ENCODE measurements at places on chromosomes 6 and 20. TPM values are rescaled to one million over a fixed set of nuclear protein-coding genes. Genes with fewer than 3 reads are reported as not detected.

The TRIM10 gene
- total RNA-seq = 2.1 TPM

The IRF4 gene
- total RNA-seq = 3.1 TPM

The CFAP61 gene
- 1.0 TPM for total RNA-seq

The IL17F gene
- not detected for total RNA-seq

The VGLL2 gene
- total RNA-seq = 17.7 TPM

The EIF6 gene
- total RNA-seq = 74.1 TPM

The ADAM33 gene
- total RNA-seq = 30.8 TPM

The PDE7B gene
- total RNA-seq = 13.6 TPM

The NINL gene
- total RNA-seq = 5.7 TPM

The STMND1 gene
- not detected for total RNA-seq

The GPR6 gene
- not detected for total RNA-seq

The SLC17A9 gene
- total RNA-seq = not detected

The NOX3 gene
- not detected for total RNA-seq

The UST gene
- 14.6 TPM for total RNA-seq
